ENCODE measurements at places on chromosomes 6 and 20. TPM values are rescaled to one million over a fixed set of nuclear protein-coding genes. Genes with fewer than 3 reads are reported as not detected.

DNA sequence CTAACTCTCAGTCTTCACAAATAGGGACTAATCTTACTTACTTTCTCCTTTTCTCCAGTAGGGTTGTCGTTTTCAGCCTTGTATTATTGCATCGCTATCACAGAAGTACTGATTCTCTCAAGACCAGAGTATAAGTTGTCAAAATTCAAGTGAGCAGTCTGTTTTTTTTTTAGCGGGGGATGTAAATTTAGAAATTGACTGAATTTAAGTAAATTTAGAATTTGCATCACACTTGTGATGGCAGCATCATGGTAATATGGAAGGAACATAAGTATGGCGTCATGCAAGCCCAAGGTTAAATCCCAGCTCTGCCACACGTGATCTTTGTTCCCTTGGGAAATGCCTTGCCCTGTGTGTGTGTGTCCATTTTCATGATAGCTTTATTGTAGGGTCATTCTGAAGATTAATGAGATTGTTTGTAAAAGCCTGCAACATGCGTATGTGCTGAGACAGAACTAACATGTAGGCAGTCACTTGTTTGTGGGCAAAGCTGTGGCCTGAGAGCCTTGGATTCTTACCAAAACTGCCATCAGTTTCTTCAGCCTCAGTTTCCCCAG, 52.8 kb upstream of the VSTM2L start:
- no peak for DNase-seq

GRCh38 chr20:64116541-64117431, 9.4 kb upstream of the NPBWR2 start:
- DNase-seq = no peak

DNA sequence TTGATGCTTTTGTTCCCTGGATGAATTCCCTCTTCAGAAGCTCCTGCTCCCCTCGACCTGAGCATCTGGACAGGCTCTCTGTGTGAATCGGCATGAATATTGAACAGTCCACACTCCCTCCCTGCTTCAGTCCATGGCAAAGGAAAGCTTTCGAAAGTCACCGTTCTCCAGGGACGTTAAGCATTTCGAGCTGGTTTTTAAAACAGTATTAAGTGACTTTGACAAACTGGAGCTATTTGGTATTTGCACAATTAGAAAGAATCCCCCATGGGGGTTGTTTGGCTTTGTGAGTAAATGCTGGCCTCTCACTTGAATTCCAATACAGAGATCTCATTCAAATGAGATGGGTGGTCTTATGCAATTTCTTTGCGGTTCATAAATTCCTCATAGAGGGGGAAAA, 85.3 kb upstream of the TIAM2 start:
- no peak for DNase-seq

- no peak for DNase-seq
Observed at GRCh38 chr6:108902382-108902792, 54.2 kb downstream of the ARMC2 start.

DNA sequence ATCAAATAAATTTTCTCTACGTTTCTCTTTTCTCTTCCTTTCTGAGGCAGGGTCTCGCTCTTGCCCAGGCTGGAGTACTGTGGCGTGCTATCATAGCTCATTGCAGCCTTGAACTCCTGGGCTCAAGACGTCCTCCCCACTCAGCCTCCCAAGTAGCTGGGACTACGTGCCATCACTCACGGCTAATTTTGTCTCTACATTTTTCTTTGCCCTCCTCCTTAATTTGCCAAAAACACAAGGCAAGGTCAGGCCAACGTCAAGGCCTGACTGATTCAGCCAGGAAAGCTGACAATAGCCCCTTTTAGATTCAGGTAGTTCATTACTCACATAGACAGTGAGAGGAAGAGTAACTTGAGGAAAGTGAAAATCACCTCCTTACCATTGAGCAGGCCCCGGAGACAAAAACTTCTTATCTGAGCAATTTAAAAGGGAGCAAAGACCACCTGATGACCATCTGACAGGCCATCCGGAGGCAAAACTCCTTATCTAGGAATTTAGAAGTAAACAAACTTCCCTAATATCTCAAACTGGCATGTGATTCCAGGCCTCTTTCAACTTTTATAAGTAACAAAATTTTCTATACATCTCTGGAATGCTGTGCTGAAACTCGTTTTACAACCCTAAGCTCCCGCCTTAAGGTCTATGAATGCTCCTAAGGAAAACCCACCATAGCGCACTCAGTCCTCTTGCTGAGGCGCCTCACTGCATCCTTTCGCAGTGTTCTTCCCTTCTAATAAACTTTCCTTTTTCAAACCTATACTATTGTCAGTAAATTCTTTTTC, 42.1 kb upstream of the SRPK1 start:
- DNase-seq = no peak

- no peak for DNase-seq
Observed at GRCh38 chr6:31971279-31971992, 502 bp downstream of the DXO start.

GRCh38 chr6:159760602-159761057, 1.2 kb upstream of the ACAT2 start:
- no peak for DNase-seq

Gene LIN28B
- total RNA-seq = not detected

Gene BANF2
- not detected for total RNA-seq

Gene MEP1A
- not detected for total RNA-seq

Gene HCRTR2
- total RNA-seq = not detected

All from heart left ventricle (tissue), 16 donors.